Hematopoietic multipotent progenitor cell treated with erythropoietin and hydrocortisone succinate and interleukin-3 and kit ligand, for 6 days (in vitro differentiated cells): ENCODE measurements at places on chromosomes 12 and 14.

DNA sequence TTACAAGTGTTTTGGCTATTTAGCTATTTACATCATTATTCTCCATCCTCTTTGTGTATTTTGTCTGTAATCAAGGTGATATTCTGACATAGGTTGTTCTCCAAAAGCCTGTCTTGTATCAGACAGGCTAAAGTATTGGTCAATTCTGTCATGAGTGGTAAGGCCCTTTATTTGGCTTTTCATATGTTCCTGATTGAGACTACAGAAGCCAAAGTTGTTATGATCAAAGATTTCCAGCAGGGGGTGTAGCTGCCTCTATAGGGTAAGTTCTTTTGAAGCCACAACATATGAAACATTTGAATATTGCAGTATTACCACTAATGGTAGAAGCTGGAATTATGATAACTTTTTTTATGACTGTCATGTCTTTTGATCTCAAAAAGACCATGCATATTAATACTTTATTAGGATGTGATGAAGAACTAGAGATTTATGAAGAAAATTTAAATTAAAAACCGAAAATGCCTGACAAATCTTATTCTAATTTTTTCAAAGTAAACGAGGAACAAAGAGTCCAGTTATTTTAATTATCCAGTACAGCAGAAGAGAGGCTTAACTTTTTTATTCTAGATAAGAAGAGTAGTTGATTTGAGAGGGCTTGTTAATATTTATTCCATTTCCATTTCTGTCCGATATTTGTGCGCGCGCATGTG, 3.4 kb upstream of the ARHGAP5 start:
- peak; percentile 92 for DNase-seq

DNA sequence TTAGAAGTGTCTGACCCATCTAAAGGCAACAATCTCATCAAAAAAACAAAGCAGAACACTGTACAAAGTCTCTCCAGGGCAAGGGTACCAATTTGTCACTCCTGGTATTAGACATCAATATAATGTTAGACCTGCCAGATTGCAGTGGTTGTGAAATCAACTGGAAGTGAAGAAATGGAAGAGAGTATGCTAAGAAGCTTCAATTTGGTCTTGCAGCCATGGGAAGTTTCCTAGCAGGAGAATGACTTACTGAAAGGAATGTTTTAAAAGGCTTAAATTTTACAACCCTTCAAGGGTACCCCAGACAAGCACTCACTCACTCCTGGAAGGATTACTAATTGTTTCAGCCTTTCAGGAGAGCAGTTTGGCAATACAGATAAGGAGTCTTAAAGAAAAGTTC, 18.9 kb downstream of the LLPH start:
- DNase-seq, result no peak

DNA sequence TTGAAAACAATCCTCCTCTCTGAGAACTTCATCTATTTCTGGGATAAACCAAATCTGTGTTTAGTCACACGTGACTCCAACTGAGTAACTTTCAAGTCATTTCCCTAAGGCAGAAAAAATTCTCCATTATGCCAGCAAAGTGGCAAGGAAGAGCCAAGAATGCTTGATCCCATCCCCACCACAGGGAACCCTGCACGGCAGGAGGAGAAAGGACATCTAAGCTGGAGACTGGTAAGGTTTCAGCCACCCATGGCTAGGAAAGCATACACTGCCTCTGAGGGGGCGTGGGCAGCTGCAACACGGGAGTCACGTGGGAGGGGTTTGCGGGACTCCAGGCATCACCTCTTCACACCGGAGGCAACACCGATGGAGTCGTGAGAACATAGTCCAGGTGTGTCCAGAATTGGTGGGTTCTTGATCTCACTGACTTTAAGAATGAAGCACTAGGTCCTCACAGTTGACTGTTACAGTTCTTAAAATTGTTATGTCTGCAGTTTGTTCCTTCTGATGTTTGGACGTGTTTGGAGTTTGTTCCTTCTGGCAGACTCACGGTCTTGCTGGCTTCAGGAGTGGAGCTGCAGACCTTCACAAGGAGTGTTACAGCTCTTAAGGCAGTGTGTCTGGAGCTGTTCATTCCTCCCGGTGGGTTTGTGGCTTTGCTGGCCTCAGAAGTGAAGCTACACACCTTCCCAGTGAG, 2.7 kb upstream of the SIVA1 start:
- DNase-seq, result no peak

DNA sequence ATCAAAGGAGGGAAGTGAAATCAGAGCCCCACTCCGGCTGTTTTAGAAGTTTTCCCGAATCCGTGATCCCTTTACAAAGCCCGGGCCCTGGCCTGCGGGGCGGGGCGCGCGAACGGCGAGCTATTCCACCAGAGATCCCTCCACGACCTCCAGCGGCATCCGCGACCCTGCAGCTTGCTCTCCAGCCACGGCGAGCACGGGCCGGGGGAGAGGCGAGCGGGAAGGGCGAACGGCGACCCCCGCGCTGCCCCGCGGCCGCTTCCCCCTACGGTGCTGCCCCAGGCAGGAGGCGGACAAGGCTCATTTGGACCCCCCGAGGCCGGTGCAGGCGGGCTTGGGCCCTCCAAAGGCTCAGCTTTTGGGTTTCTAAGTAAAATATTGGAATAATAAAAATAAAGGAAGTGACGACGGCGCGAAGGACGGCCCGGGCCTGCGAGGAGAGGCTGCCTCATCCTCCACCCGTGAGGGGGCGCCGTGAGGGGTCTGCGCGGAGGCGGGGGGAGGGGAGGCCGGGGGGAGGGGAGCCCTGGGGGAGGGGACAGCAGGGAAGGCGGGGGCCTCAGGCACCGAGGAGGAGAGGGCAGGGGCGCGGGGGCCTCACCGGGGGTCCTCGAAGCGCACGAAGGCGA, 613 bp downstream of the SRSF9 start:
- DNase-seq, result peak; percentile 53

DNA sequence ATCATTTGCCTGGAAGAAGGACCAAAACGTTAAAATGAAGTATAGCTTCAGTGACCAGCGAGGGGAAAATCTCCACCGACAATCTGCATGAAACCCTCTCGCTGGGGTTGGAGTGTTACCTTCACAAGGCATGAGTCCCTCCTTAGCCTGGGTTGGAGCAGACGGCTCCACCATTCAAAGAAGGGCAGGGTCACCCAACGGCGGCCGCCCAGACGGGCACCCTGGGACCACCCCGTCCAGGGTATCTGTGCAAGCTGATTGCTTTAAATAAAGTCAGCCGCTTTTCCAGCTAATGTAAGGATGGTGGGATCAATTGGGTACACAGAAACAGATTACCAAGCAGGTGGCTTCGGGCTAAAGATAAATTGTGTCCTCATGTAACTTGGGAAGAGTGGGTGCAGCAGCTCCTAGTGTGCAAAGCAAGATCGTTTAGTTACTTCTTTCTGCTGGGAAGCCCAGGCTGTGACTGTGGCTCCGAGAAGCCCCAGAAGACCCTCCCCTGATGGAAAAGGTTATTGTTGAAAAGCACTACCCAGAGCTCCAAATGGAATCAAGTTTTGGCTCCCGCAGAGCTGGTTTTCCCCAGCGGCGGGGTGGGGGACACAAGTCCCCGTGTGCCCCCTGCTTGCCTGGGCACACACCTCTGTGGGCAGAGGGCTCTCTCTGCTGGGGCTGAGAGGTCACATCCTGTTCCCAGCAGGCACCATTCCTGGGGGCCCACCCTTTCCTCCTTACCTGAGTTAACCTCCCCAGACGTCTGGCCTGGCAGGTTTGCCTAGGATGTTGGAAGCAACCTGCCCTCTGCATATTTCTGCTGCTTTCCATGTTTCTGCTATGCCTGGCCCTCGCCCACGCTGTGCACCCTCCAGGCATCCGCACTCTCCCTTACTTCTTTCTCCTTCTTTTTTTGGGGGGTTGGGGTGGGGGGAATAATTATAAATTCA, 318.6 kb upstream of the DIO3 start:
- DNase-seq, result no peak

GRCh38 chr12:26749781-26750180, 83.2 kb downstream of the ITPR2 start:
- DNase-seq, result no peak

DNA sequence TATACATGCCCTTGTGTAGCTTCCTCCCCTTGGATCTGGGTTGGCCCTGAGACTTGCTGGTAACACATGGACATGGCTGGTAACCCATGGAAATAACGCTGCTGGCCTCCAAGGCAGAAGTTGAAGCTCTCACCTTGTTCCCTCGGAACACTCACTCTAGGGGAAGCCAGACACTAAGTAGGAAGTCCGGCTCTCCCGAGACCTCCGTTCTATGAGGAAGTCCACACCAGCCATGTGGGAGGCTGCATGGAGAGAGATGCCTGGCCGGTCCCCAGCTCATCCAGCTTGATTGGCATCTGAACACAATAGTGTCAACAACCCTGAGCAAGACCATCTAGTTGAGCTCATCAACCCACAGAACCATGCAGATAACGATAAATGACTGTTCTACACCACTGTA, 39.7 kb upstream of the VRK1 start:
- no peak for DNase-seq

GRCh38 chr12:105469211-105469610, 138.7 kb downstream of the C12orf75 start:
- no peak for DNase-seq

GRCh38 chr12:6832125-6832524, 3.9 kb downstream of the P3H3 start:
- DNase-seq, result no peak

- no peak for DNase-seq
Observed at GRCh38 chr12:1422604-1423315, 171.6 kb downstream of the FBXL14 start.
